Islet precursor cell (in vitro differentiated cells): ENCODE measurements at places on chromosomes 6 and 20.
A peak's percentile ranks its signal among the peaks of the same experiment; 100 is the strongest.

- DNase-seq = no peak
Measured at GRCh38 chr6:165660857-165661663, 2.0 kb downstream of the PDE10A start.

GRCh38 chr6:8352335-8352965 is 82.9 kb downstream of the SLC35B3 start:
- no peak for DNase-seq

- DNase-seq = no peak
Measured at GRCh38 chr6:11439017-11439420, 98.5 kb upstream of the TMEM170B start.

DNA sequence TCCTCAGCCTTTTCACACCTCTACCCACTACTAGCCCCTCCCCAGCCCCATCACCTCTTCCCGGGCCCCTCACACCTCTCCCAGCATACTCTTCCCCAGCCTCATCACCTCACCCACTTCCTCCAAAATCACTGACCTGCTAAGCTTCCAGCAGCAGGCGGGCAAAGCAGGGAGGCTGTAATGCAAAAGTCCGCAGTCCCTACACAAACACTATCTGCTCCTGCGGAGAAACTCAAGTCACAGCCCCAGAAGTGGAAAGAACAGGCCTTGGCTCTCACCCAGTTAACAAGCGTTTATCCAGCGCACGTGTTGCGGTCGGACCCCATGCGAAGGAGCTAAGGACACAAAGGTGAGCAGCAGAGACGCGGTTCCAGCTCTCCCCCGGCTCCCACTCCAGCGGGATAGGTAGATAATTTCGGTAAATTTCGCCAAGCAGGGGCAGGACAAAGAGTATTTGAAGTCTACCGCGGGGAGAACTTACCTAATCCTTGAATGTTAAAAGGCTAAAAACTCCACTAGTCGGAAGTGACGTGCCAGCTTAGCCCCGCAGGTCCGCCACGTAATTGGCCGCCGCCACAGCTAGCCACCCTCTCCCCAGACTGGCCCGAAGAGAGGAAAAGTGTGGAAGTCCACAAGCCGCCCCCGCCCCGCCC is 728 bp upstream of the TRIM39 start:
- DNase-seq = peak; percentile 85

DNA sequence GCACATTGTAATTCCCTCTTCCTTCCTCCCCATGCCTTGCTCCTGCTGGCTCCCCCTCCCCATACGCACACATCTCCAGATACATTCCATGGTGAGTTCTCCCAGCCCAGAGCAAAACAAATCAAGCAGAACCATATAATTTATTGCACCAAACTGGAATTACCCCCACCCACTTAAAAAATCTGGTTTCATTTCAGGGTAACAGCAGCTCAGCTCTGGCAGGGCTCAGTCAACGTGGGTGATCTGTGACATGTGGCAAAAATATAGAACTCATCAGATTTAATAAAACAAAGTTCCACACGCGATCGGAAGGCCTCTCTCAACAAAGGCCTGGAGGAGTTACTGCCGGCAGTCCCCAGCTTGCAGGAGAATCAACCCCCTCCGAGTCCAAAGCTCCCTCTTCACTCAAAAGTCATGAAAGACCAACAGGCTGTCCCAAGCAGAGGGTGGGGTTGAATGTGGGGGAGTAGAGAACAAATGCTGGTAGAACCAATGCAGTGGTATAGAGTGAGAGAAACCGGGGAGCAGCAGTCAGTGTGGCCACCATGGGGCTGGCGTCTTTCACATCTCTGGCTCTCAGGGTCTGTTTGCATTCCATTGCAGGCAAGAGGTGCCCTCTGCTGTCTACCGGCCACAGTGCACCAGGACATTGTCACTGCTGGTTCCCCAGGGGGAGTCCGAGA is 323.3 kb upstream of the NT5E start:
- DNase-seq = peak; percentile 87

GRCh38 chr6:118843685-118844390 is 50.1 kb upstream of the ASF1A start:
- DNase-seq = no peak
